ENCODE measurements at places on chromosomes 2 and 18.

DNA sequence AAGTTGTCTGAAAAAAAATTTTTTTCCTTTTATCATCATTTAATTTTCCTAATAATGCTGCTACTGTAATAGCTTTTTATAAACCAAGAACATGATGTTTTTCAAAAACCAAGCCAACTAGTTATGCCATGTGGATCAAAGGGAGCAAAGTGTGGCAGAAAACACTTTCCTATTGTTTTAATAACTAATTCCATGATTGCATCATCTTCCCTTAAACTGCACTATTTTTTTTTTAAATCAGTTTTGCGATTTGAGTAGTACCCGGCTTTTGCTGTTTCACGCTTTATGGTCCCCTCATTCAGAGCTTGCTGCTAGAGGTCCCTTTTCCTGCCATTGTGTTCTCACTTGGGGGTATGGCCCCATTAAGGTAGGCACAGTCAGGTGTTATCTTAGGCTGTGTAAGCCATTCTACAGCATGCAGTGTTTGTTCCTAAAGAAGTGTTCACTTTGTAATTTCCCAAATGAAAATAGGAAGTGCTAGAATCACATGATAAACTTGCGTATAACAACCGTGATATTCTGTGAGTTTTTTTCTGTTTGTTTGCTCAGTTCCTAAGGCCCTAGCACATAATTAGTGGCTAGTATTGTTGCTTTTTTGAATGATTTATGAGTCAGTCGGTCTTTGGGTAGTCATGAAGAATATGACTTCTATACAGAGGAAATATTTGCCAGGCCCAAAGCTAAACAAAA is 225.8 kb downstream of the PTGR3 start:
- DNase-seq: no peak

- DNase-seq: no peak
Observed at GRCh38 chr2:64707276-64707675, 53.6 kb upstream of the SERTAD2 start.

- DNase-seq: no peak
Observed at GRCh38 chr2:124343827-124344498, 318.9 kb downstream of the CNTNAP5 start.

DNA sequence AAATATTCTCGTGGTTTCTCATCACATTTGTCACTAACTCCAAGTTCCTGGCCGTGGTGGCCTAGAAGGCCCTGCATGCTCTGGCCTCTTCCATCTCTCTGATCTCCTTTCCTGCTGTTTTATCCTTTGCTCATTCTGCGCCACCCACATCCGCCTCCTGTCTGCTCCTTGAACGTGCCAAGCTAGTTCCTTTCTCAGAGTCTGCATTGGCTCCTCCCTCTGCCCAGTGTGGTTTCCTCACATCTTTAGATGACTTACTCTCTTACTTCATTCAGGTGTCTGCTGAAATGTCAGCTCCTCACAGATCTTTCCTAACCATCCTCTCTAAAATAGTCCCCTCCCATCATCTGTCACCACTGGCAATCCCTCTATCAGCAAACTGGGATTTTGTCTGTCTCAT is 158.6 kb upstream of the RBMS1 start:
- DNase-seq: peak; percentile 58

GRCh38 chr2:149313512-149313972 is 16.8 kb upstream of the LYPD6 start:
- no peak for DNase-seq

- no peak for DNase-seq
Observed at GRCh38 chr2:64617631-64618151, 36.0 kb downstream of the SERTAD2 start.

DNA sequence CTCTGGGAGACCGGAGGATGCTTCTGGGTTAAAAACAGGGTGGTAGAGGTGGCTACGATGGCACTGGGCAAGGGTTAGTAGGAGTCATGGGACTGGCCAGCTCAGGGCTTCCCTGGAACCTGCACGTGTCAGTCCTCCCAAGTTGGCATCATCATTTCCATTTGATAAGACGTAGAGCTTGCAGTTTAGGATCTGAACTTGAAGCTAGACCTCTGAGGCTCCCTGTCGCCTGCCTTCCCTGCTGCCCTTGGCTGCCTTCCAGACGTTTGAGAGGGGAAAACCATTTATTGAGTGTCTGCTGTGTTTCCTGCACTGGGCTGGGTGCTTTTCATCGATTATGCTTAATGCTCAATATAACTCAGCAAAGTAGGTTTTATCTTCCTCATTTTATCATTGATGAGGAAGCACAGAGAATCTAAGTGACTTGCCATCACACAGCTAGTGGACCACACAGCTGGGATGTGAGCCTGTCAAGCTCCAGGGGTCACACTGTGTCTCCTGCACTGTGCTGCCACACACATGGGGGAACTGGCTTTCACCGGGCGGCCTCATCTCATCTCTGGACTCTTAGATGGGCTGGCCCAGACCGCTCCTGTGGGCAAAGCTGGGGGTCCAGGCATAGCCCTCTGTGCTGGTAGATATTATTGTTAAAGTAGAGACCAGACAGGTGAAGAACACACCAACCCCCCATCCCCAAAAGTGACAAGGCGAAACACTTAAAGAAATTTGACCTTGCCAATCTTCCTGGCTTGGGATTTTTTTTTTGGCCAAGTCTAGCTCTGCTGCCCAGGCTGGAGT is 7.8 kb downstream of the NT5DC4 start:
- DNase-seq: no peak

GRCh38 chr18:27728659-27729058 is 448.3 kb downstream of the CDH2 start:
- no peak for DNase-seq

GRCh38 chr18:10074728-10075127 is 160.9 kb downstream of the VAPA start:
- no peak for DNase-seq

DNA sequence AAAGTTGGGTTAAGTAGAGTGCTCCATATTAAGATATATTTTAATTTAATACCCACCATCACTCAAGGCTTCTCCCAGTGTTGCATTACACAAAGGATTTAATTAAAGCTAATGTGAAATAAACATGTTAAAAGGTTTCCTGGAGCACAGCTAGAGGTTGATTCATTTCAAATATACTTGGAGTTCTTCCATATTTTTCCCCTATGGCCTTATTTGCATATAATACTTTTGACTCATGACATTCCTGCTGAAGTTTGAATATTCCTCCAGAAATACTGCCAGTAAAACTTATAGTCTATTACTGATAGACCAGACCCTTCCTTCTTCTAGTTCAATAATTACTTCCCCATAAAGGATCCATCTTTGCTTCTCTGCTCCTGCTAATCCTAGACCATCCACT is 227.5 kb downstream of the GULP1 start:
- no peak for DNase-seq
